ENCODE measurements at places on chromosomes 5 and 9.

DNA sequence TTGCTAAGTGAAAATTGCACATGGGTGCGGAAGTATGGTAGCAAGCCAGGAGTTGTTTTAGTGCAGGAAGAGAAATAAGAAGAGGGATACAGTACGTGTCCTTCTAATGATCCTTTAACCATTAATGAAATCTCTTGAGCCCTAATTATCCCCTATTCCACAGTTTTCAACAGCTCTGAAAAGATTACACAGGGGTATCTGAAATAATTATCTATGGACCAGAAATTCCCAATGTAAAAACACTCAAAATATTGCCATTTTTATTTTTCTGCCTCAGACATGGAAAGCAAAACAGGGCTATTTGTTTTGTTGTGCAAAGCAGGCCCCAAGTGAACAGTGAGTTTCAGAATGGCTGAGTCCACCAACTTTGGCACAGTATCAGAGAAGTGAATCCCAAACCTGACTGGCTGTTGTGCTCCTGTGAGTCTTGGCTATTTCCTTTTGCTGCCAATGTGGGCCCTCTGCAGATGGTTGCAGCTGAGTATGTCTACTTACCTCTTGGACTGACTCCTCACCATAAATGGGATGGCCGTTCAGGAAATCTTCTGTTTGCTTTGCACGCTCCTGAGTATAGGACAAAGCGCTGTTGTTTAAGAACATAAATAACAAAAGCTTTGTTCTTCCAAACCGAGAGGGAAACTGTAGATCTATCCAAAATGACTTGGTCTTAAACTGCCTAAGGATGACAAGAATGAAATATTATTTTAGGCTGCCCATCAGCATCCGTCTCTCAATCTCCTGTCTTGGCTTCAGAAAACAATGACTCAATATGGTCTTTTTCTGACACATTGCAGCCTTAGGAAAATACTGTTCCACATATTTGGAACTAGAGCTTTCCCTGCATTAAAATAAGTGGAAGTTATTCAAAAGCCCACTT lies 204.1 kb downstream of the DEPDC1B start:
- no peak for DNase-seq

DNA sequence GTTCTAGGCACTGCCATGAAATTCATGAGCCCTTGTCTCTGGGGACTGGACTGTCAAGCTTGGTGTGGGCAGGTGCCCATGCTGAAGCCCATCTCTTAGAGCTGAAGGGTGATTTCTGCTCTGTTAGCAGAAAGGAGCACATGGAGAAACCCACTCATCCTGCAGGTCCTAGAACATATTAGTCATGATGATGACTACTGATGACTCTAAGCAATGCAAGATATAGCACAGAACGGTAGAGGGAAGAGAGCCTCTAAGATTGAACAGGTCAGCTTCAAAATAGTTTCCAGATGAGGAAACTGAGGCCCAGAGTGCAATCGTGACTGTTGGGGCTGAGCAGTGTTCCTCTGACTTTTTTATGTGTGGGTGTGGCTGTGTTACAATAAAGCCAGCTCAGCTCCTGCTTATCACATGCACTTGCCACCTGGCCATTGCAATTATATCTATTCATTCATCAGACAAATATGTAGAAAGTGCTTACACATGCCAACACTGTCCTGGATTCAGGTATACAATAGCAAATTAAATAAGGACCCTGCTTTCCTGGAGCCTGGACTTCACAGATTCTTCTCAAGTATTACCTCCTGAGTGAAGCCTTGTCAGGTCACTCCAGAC lies 140.2 kb upstream of the BRINP1 start:
- DNase-seq, result no peak

- DNase-seq, result peak; percentile 64
Measured at GRCh38 chr5:89028595-89029285, 145.8 kb upstream of the MEF2C start.

GRCh38 chr9:18495065-18495464 lies 21.1 kb downstream of the ADAMTSL1 start:
- DNase-seq, result no peak

DNA sequence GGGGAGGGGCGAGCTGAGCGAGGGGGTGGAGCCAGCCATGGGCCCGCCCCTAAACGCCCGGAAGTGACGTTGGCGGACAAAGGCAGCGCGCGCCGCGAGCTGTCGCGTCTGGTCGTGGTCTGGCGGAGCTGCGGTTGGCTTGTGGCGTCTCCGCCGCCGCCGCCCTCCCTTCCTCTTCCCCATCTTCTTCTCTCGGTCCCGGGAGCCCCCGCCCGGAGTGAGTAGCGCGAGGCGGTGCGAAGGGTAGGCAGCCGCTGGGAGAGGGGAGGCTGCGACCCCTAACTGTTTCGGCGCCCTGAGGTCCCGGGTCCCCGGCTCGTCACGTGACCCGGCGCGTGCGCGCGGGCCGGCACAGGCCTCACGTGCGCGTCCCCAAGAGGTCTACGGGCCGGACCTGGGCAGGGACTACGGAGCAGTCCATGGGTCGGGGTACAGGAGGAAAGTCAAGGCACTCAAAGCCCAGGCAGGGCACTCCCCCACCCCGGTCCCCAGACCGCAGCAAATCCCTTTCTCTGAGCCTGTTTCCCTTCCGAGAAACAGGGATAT lies at the start of gene NTMT1:
Gene NTMT1 (plus strand): TSS at position 85 of the 546 bp plus-strand sequence. CDS start 6,541 bp downstream, outside the sequence.
- peak; percentile 82 for DNase-seq

GRCh38 chr9:91239367-91240111 lies 122.2 kb downstream of the AUH start:
- DNase-seq, result no peak

- DNase-seq, result peak; percentile 17
Measured at GRCh38 chr9:13809401-13809800, 504.5 kb downstream of the NFIB start.

DNA sequence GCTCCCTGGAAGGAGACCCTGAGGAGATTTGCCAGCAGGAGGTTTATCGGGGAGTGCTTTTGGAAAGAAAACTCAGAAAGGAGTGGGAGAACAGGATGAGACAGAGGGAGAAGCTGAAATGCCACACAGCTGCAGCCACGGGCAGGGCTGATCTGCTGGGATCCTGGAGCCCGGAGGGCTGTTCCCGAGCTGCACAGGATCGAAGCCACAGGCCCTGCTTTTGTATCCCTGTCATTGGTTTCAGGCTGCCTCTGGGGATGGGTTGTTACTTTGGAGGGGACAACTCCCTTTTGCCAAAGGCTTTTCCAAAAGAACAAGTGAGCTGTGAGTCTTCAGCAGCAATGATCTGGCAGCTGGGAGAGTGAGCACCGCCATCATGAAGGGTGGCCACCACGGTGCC lies 152.5 kb upstream of the PTCH1 start:
- no peak for DNase-seq

DNA sequence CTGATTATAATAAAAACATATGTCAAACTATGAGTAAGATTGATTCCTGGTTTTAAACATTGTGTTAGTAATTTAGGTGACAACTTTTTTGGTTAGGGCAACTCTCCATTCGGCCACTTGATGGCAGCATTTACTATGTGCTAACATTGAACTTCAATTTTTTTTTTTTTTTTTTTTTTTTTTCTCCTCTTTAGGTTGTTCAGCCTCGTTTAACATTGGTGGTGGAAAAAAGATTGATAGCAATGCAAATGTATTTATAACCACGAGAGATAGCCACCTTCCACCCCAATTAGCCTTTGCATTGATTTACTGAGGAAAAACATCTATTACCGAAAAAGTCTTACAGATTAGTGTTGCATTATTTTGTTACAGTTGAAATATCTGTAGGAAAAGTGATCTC lies 159.1 kb downstream of the CSNK1G3 start:
- DNase-seq, result peak; percentile 53

DNA sequence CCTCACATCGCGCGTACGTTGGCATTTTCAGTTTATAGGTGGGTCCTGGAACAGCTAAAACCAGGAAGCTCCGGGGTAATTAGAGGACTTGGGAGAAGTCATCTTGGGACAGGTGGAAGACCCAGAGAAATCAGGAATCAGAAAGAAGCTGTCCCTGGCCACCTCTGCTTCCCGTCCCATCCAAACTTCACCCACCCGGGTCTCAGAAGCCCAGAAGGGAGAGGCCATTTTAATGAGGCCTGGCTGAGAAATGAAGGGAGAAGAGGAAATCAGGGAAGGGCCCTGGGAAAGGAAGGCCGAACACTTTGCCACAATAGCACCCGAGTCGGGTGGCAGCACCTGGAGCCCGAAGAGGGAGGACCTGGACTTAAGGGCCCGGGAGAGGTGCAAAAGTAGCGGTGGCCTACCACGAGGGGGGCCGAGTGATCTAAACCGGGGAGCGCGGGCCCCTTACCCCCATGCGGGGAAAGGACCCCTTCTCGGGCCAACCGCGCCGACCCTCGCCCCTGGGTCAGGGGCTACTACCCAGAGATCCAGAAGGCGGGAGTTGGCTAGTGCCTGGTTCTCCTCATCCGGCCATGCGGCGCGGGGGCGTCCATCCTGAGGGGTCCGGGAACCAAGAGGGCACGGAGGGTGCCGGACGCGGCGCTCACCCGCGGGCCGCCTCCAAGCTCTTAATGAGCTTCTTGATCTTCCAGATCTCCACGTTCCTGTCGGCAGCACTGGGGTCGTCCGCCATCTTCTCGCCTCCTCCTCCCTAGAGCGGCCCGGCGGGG lies 668 bp downstream of the ETF1 start:
- DNase-seq, result no peak

DNA sequence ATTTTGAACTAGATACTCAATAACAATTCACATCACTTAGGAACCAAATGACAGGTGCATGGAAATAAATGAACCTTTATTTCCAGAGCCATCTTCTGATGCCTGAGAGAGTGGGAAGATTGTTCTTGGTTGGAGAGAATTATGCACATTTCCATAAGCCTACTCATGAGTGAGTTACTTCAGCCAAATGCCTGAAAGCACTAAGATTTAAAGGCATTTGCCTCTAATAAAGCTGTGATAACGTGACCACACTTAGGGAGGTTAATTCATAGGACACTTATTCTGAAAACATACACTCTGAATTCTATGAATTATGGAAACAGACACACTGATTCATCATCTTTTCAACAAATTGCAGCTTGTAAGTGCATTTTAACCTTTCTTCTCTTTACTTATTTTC lies 40.0 kb downstream of the KCTD16 start:
- DNase-seq, result peak; percentile 21

GRCh38 chr5:115461093-115461492 lies 83.5 kb downstream of the FEM1C start:
- no peak for DNase-seq

DNA sequence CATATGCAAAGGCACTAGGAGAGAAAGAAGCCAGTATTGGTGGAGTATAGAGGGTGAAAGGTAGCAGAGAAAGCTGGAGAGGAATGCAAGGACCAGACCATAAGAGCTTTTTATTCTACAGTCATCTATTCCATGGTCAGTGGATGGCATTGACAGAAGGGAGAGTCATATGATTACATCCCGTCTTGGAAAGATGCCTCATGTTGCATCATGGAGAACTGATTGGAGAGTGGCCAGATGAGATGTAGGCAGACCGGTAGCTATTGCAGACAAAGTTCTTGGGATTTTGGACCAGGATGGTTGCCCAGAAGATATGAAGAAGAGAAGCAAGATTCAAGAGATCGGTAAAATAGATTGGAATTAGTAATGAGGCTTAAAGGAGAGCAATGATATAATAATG lies 260.7 kb downstream of the CHSY3 start:
- peak; percentile 1 for DNase-seq

GRCh38 chr5:118651002-118651401 lies 337.3 kb downstream of the DTWD2 start:
- no peak for DNase-seq
